Esophagus muscularis mucosa (tissue), 4 donors: ENCODE measurements at places on chromosomes 1 and 21. TPM values are rescaled to one million over a fixed set of nuclear protein-coding genes. Genes with fewer than 3 reads are reported as not detected.

OR2G6 gene
- total RNA-seq: not detected

GRCh38 chr1:109151146-109151990 lies 37.5 kb downstream of the ELAPOR1 start:
- H3K27ac ChIP-seq: no peak overlapping the region
- H3K4me1 ChIP-seq: peaks cover 5% of the 10 kb centered on the region
- no peaks in the 10 kb centered on the region for H3K36me3 ChIP-seq
- H3K4me3 ChIP-seq: no peak overlapping the region
- DNase-seq: no peak

SLC9C2 gene
- total RNA-seq: not detected

DNA sequence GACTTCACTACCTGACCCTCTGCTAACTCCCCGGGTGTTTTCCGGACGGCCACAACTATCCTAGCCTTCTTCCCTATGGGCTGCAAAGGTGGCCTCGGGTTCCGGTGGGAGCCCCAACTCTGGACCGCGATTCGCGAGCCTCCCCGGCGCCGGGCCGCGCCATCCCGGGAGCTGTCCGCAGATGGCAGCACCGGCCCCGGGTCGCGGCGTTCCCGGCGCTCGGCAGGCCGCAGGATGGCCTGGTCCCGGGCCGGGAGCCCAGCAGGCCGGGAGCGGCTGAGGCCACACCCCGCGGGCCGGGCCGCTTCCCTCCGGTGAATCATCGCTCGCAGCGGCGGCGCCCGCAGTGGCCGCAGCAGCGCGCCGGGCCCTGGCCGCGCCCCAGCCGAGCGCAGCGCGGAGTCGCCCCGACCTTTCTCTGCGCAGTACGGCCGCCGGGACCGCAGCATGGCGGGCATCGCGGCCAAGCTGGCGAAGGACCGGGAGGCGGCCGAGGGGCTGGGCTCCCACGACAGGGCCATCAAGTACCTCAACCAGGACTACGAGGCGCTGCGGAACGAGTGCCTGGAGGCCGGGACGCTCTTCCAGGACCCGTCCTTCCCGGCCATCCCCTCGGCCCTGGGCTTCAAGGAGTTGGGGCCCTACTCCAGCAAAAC lies at the start of gene CAPN2:
CAPN2 (plus strand) TSS at position 346 of the 656 bp plus-strand sequence; CDS start at position 448, 102 bp downstream.
- DNase-seq: no peak
- peaks cover 73% of the 10 kb centered on the region for H3K4me1 ChIP-seq
- H3K27ac ChIP-seq: peak within 1 kb of the TSS; percentile 94
- H3K36me3 ChIP-seq: peaks cover under 1% of the 10 kb centered on the region
- H3K27me3 ChIP-seq: no peaks in the 10 kb centered on the region
- H3K4me3 ChIP-seq: peak within 1 kb of the TSS; percentile 91

DNA sequence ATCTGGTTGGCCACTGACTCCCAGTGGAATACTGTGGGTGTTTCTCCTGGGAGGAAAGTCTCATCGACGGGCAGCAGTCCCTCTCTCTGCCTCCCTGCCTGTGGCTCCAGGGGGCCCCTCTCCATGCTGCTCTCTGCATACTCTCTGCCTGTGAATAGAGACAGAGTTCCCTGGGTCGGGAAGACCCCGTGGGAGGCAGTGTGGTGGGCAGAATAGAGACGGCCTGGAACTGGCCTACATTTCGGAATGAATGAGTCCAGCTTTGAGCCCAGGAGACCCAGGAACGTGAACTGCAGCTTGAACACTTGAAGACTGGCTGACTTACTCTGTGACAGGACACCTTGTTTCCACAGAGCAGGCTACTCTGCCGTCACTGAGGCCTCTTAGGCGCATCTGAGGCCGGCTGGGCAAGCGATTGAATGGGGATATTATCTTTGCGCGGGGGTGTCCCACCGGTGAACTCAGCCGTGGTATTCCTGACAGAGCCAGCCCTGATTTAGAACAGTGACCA lies 64.0 kb downstream of the KIF21B start:
- no peak overlapping the region for H3K27ac ChIP-seq
- peaks cover 7% of the 10 kb centered on the region for H3K27me3 ChIP-seq
- no peak for DNase-seq
- H3K4me1 ChIP-seq: no peaks in the 10 kb centered on the region
- H3K4me3 ChIP-seq: no peak overlapping the region

ATAD3C gene
- 0.33 TPM for total RNA-seq

AVPR1B gene
- not detected for total RNA-seq
